ENCODE measurements at places on chromosomes 12 and 14.

- no peak for DNase-seq
Measured at GRCh38 chr14:101129521-101130167, 226.1 kb upstream of the RTL1 start.

DNA sequence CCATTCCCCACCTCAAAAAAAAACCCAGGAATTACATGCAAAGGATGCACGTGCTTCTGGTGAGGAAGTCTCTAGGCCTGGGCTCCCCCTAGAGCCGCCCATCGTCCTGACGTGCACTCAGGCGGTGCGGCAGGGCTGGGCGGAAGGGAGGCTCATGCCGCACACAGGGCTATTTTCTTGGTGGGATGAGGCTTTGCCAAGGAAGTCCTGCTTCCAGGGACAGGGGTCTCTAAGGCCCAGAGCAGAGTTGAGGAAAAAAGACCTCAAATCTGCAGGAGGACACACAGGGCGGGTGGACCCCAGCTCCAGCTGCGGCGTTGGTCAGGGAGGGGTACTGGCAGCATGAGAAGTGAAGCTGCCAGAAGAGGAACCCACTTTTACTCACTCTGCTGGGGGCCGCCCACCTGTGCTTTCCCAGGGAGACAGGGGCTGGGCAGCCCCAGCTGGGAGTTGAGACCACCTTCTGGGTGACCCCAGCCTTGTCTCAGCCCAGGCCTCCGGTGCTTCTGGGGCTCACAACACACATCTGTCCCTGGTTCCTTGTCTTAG is 4.2 kb downstream of the RHOF start:
- DNase-seq, result no peak

GRCh38 chr12:30902001-30902400 is 24.5 kb upstream of the TSPAN11 start:
- DNase-seq, result no peak

DNA sequence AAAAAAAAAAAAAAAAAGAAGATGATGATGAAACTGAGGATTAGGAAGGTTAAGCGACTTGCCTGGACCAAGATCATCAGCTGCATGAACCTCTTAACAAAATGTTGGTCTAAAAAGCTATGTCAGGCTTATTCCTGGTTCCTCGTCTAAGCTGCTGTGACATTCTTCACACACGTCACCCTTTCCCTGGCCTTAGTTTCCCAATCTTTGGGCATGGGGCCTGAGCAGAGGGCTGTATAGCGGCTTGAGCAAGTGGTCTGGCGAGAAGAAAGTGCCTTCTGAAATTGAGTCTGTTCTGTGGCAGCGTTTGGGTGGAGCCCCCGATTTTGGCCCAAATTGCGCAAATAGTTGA is 58.7 kb upstream of the CCND2 start:
- DNase-seq, result no peak

- DNase-seq, result no peak
Measured at GRCh38 chr14:100556936-100557505, 30.2 kb downstream of the BEGAIN start.

DNA sequence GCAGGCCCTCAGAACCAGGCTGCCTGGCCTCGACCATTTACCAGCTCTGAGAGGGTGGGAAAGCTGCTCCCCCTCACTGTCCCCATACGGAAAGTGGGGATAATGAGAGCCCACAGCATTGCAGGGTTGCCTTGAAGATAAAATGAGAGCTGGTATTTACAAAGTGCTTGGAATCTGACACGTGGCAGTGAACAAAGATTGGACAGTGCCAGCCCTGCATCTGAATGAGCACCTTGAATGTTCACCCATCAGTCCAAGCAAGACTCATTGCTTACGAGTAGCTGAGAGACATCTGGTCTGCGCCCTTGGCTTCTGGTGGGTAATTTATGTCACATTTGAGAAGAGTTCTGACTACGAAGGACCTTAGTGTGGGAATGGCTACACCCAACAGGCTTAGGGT is 67.5 kb downstream of the CLMN start:
- DNase-seq, result no peak

DNA sequence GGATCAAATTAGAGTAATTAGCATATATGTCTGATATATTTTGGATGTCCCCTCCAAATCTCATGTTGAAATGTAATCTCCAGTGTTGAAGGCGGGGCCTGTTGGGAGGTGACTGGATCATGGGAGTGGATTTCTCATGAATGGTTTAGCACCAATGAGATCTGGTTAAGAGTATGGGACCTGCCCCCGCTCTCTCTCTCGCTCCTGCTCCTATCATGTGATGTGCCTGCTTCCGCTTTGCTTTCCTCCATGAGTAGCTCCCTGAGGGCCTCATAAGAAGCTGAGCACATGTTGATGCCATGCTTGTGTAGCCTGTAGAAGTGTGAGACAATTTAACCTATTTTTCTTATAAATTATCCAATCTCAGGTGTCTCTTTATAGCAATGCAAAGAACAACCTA is 73.1 kb downstream of the PAWR start:
- no peak for DNase-seq

- no peak for DNase-seq
Measured at GRCh38 chr14:56891226-56891625, 80.9 kb upstream of the OTX2 start.

DNA sequence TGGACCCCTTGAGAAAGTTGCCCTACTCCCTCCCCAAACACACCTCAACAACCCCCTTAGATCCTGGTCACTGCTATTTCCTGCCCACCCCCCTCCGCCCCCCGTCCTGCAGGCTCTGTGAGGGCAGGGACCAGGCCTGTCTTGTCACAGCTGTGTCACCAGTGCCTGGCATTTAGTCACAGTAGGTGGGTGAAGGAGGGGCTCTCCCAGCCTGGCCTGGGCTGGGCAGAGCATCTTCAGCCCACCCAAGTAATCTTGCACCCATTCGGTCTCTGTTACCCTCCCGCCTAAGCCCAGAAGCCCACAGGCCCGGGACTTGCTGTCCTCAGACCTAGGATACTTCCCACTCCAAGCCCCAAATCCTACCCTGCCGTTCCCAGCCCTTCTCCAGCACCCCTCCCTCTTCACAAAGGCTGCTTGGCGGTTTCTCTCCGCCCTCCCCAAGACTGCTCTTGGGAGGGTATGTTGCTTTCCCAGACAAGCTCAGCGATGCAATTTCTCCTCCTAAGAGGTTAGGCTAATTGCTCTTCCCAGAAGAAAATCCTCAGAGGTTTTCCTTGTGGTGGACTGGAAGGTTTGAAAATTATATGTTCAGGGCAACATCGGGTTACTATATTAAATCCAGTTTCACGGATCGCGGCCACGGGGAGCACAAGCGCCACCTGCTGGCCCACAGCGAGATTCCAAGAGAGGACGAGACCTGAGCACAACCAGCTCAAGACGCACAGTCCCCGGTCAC is 50.8 kb upstream of the ZFP36L1 start:
- DNase-seq, result peak; percentile 72

- DNase-seq, result no peak
Measured at GRCh38 chr12:125518074-125518473, 452.8 kb downstream of the AACS start.

- DNase-seq, result no peak
Measured at GRCh38 chr14:91095178-91095577, 18.7 kb upstream of the DGLUCY start.
